ENCODE measurements at places on chromosomes 6 and 20. TPM values are rescaled to one million over a fixed set of nuclear protein-coding genes. Genes with fewer than 3 reads are reported as not detected.

NRN1 gene
- total RNA-seq, result 46.1 TPM

CRYBG1 gene
- 2.9 TPM for total RNA-seq

DNA sequence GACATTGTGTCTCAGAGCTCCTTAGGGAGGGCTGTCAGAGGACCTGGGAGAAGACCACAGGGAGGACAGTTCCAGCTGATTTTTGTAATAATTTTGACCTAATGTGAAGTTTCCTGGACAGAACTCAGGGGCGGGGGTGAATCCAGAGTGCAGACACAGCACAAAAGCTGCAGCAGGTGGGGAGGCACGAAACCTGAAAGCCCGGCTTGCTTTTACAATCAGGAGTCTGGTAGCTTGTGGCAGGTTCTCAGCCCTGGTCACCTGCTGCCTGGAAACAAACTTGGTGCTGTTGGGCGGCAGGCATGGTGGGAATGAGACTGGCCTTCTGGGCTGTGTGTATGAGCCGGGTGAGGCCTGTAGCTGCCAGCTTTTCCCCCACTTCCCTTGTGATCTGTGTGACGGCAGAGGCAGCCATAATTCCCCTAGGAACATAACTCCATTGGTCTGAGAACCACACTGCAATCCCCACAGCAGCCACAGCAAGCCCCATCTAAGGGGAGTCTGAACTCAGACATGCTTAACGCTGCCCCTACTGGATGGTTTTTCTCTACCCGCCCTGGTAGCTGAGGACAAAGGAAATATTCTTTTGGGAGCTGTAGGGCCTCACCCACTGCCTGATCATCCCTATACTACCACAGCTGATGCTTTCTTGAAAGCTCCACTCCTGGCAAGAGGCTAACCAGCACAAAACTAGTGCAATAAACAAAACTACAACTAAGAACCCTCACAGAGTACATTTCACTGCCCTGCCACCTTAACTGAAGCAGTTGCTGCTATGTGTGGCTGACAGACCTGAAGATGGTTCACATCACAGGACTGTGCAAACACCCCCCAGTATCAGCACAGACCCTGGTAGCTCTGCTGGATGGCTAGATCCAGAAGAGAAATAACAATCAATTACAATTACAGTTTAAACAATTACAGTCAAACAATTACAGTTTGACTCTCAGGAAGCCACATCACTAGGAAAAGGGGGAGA lies 1055.1 kb upstream of the GJE1 start:
- H3K4me3 ChIP-seq, result no peak overlapping the region
- H3K27me3 ChIP-seq, result no peaks in the 10 kb centered on the region
- peak; percentile 56 for DNase-seq
- H3K4me1 ChIP-seq, result no peaks in the 10 kb centered on the region
- no peak overlapping the region for H3K27ac ChIP-seq

DNA sequence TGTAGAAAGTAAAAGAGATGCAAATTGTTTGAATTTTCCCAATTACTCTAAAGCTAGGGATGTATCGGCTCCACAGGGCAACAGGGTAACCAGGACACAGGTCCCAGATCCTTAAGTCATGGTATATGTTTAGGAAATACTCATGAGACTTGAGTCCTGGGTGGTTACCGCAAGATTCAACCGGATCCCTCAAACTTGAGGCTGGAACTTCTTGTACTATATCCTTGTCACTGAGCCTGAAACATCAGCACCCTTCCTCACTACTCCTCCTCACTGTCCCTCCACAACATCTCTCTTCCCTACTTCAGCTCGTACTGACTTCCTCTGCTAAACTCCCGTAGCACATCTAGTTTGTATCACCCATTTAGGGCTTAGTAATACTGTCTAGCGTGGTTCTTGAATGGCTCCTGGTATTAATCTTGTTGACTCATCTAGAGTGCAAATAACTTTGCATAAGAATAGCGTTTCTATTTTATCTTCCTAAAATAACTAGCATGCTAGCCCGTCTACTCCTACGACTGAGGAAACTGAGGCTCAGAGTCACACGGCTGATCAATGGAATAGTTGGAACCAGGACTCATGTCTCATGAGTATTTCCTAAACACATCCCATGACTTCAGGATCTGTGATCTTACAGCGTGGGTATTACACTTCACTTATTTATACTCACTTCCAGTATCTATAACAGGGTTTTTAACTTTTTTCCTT lies 72.1 kb downstream of the FILIP1 start:
- H3K4me1 ChIP-seq, result peaks cover 12% of the 10 kb centered on the region
- no peak overlapping the region for H3K4me3 ChIP-seq
- no peak for DNase-seq
- H3K27me3 ChIP-seq, result no peaks in the 10 kb centered on the region

GRCh38 chr6:57006101-57006500 lies 40.4 kb upstream of the KIAA1586 start:
- H3K4me1 ChIP-seq, result no peaks in the 10 kb centered on the region
- H3K27me3 ChIP-seq, result no peaks in the 10 kb centered on the region
- DNase-seq, result no peak
- H3K36me3 ChIP-seq, result no peaks in the 10 kb centered on the region
- H3K27ac ChIP-seq, result no peak overlapping the region

GRCh38 chr20:33673410-33674293 lies 576 bp downstream of the NECAB3 start:
- H3K36me3 ChIP-seq, result peaks cover 21% of the 10 kb centered on the region
- peak overlapping the region; percentile 88 for H3K27ac ChIP-seq
- H3K27me3 ChIP-seq, result no peaks in the 10 kb centered on the region
- no peak for DNase-seq

GGTLC1 gene
- not detected for total RNA-seq

- H3K4me3 ChIP-seq, result no peak overlapping the region
- no peak overlapping the region for H3K27ac ChIP-seq
- DNase-seq, result no peak
- peaks cover 18% of the 10 kb centered on the region for H3K36me3 ChIP-seq
- no peaks in the 10 kb centered on the region for H3K27me3 ChIP-seq
- no peaks in the 10 kb centered on the region for H3K4me1 ChIP-seq
Measured at GRCh38 chr20:35077341-35077740, 15.3 kb downstream of the TRPC4AP start.

- no peaks in the 10 kb centered on the region for H3K36me3 ChIP-seq
- no peaks in the 10 kb centered on the region for H3K27me3 ChIP-seq
- DNase-seq, result no peak
- no peak overlapping the region for H3K4me3 ChIP-seq
- no peak overlapping the region for H3K27ac ChIP-seq
- H3K4me1 ChIP-seq, result peaks cover 19% of the 10 kb centered on the region
Measured at GRCh38 chr20:62025394-62025793, 40.3 kb downstream of the TAF4 start.

- H3K36me3 ChIP-seq, result peaks cover 9% of the 10 kb centered on the region
- H3K4me3 ChIP-seq, result no peak overlapping the region
- no peaks in the 10 kb centered on the region for H3K4me1 ChIP-seq
- no peak for DNase-seq
Measured at GRCh38 chr20:24964506-24964840, 15.4 kb downstream of the CST7 start.

DNA sequence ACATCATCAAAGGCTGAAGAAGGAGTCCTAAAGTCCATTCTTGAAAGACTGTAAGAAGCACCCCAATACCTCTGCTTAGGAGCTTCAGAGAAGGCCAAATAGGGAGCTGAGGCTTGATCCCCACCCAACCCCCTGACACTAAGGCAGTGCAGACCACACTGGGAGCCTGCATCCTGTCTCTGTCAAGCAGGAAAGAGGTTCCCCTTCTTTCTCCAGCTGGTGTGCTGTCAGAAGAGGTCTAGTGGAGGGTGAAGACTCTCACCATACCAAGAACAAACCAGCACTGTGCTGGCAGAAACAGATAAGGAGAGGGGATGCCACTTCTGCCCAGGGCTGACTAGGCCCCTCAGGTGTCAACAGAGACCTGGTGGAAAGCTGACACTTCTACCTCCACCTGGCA lies 19.9 kb downstream of the GZF1 start:
- no peak overlapping the region for H3K27ac ChIP-seq
- no peak overlapping the region for H3K4me3 ChIP-seq
- no peaks in the 10 kb centered on the region for H3K27me3 ChIP-seq
- H3K36me3 ChIP-seq, result peaks cover 29% of the 10 kb centered on the region

ZNF512B gene
- 28.9 TPM for total RNA-seq

- no peak overlapping the region for H3K27ac ChIP-seq
- H3K4me1 ChIP-seq, result no peaks in the 10 kb centered on the region
- H3K27me3 ChIP-seq, result no peaks in the 10 kb centered on the region
Measured at GRCh38 chr6:37029249-37029971, 24.0 kb downstream of the FGD2 start.

DNA sequence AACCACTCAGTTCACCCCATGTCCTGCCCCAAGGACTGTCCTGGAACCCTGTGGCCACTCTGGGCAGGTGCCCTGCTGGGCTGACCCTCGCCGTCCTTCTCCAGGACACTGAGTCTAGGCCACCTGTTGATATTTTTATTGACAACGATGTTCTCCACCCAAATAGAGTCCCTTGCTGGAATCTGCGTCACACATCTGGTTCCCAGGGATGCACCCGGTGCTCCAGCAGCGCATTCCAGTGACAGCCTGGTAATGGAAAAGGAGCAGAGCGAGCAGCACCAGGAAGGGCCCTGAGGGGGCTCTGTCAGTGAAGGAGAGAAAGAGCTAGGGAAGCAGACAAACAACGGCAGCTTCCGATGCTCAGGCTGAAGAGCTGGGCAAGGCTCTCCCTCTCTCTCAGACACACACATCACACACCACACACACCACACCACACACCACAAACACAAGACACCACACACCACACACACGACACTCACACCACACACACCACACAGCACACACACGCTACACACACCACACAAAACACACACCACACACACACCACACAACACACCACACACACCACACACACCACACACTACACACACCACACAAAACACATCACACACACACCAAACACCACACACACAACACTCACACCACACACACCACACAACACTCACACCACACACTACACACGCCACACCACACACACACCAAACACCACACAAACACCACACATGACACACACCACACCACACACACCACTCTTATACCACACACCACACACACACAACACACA lies 117.9 kb upstream of the THBS2 start:
- no peak overlapping the region for H3K27ac ChIP-seq
- H3K36me3 ChIP-seq, result no peaks in the 10 kb centered on the region
- H3K4me1 ChIP-seq, result no peaks in the 10 kb centered on the region
- H3K4me3 ChIP-seq, result no peak overlapping the region

- no peaks in the 10 kb centered on the region for H3K36me3 ChIP-seq
- no peak overlapping the region for H3K27ac ChIP-seq
- no peak for DNase-seq
- no peak overlapping the region for H3K4me3 ChIP-seq
Measured at GRCh38 chr6:111472933-111473435, 10.0 kb downstream of the REV3L start.

GRCh38 chr6:16700916-16701234 lies 60.4 kb downstream of the ATXN1 start:
- no peaks in the 10 kb centered on the region for H3K27me3 ChIP-seq
- no peak overlapping the region for H3K27ac ChIP-seq
- DNase-seq, result no peak
- H3K4me3 ChIP-seq, result no peak overlapping the region

- H3K4me3 ChIP-seq, result no peak overlapping the region
- no peaks in the 10 kb centered on the region for H3K27me3 ChIP-seq
- H3K27ac ChIP-seq, result no peak overlapping the region
- no peak for DNase-seq
- no peaks in the 10 kb centered on the region for H3K36me3 ChIP-seq
Measured at GRCh38 chr20:17863577-17864292, 104.9 kb downstream of the SNX5 start.

DNA sequence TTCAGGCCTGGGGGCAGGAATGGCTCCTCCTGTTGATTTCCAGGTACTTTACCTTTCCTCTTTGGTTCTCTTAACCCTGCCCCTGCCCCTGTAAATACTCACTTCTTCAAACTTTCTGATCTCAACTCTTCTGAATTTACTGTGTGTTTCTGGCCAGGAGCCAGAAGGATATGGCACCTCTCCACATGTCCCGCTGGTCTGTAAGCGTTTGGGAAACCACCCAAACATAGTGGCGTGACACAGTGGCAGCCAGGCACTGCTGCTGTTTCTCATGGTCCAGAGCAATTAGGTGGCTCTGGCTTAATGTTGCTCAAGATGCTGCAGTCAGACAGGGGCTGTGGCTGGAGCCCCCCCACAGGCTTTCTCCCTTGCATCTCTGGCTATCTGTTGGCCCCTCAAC lies 374.5 kb downstream of the RNGTT start:
- peak; percentile 26 for DNase-seq
- no peaks in the 10 kb centered on the region for H3K4me1 ChIP-seq
- no peaks in the 10 kb centered on the region for H3K36me3 ChIP-seq
- H3K27me3 ChIP-seq, result peaks cover 21% of the 10 kb centered on the region
- no peak overlapping the region for H3K27ac ChIP-seq
- H3K4me3 ChIP-seq, result no peak overlapping the region

NFATC2 gene
- 0.76 TPM for total RNA-seq

FRS3 gene
- total RNA-seq, result 5.5 TPM

ENPP5 gene
- not detected for total RNA-seq

DNA sequence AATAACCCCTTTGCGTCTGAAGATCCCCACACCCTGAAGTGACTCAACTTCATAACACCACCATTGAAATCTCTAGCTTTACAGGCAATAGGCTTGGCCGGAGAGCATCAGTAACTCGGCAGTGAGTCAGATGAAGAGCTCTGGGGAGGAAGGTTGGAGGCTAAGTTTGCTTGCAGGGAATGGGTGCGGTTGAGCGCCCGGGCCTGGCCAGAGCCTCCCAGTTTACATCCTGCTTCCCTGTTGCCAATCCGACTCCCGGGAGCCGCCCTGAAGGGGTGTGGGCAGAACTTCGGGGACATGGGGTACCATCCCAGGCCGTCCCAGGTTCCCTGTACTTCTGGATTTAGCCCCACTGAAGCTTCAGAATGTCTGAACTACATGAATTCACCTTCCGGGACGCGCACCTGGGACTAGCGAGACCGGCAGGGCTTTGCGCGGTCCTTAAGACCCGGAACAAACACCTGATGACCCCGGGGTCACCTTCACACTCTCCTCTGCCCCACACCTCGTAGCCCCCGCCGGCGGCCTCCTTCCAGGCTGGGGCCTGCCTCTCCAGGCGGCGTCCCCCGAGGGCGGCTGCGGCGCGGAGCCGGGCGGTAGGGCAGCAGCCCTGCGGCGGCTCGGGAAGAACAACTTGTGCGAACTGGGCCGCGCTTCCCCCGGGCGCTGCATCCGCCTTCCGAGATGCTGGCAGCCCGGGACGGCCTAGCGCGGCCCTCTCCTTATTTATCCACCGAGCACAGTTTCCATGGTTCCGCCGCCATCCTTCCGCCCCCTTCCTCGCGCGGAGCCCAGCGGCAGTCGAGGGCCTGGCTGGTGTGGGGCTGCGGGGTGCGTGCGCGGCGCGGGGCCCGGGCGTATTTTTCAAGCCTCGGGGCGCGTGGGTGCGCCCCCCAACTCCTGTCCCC lies 56.6 kb upstream of the RREB1 start:
- H3K36me3 ChIP-seq, result no peaks in the 10 kb centered on the region
- H3K27me3 ChIP-seq, result no peaks in the 10 kb centered on the region
- peak overlapping the region; percentile 70 for H3K4me3 ChIP-seq
- peak overlapping the region; percentile 75 for H3K27ac ChIP-seq

GRCh38 chr6:166236596-166236995 lies 68.9 kb upstream of the TBXT start:
- no peaks in the 10 kb centered on the region for H3K27me3 ChIP-seq
- H3K4me3 ChIP-seq, result no peak overlapping the region
- DNase-seq, result no peak
- no peaks in the 10 kb centered on the region for H3K4me1 ChIP-seq
- H3K27ac ChIP-seq, result no peak overlapping the region
- H3K36me3 ChIP-seq, result no peaks in the 10 kb centered on the region

EEF1E1 gene
- total RNA-seq, result 124 TPM

- H3K36me3 ChIP-seq, result no peaks in the 10 kb centered on the region
- no peak overlapping the region for H3K27ac ChIP-seq
- peaks cover 18% of the 10 kb centered on the region for H3K27me3 ChIP-seq
Measured at GRCh38 chr6:119470893-119471542, 121.5 kb upstream of the MAN1A1 start.

- H3K27me3 ChIP-seq, result no peaks in the 10 kb centered on the region
- H3K27ac ChIP-seq, result no peak overlapping the region
- H3K4me3 ChIP-seq, result no peak overlapping the region
- no peaks in the 10 kb centered on the region for H3K36me3 ChIP-seq
Measured at GRCh38 chr6:127100510-127101140, 17.8 kb upstream of the RSPO3 start.

Measured in A673 (cell line).